ENCODE measurements at places on chromosomes 2 and 18.

DNA sequence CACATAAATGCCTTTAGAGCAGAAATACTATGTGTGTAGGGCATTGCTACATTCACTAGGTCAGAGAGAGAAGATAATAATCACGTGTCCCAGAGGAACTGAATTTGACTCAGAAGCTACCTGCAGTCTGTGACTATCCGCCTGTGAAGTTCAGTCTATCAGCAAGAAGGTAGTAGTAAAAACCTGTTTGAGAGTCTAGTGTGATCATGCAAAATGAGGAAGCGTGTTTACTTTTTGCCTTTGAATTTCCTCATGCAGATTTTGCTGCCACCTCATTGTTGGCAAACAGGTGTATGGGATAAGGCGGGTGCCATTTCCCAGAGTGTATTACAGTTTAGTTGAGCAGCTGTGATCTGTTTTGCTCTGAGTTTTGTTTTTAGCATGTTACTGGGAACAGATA, 403.9 kb upstream of the FANCL start:
- DNase-seq = no peak

DNA sequence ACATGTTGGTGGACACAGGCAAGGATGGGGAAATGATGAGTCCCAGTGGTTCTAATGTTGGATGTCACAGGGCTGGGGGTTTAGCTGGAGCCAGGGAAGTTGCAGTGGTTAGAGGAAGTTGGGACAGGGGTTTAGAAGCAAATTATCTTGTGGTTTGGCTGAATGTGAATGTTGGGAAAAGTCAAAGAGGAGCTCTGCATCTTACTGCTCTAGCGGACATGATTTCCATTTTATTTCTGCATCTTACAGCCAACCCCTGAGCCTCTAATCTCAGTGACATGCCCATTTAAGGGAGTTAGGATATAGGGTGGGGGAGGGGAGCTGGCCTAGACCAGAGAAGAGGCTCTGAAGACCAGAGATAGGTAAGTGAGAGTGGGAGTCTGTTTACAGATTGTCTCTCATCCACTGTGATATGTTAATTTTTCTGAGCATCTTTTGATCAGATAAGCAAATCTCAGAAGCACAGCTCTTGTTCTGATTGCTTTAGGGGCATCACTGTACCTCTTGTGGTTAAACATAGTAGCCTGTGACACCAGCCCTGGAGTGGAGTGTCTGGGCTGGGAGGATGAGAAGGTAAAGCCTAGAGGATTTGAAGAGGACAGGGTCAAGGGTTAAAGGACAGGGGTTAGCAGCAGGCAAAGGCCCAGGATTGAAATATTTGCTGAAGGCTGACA, 43.6 kb downstream of the SETBP1 start:
- DNase-seq = no peak

DNA sequence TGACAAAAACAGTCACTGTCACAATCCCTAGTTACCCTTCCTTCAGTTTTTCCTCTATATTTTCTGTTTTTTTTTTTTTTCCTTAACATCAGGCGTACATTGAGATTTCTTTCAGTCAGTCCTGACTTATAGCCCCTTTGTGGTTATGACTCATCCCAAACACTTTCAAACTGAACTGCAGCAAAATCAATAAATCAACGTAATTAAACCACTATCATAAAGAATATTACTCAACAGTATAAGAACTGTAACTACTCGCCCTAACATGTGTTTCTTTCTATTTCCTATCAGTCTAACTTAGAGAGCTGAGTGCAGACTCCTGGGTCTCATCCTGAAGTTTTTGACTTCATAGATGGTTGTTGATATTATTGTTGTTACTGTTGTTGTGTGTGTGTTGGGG, 523.5 kb downstream of the LRRTM4 start:
- no peak for DNase-seq

DNA sequence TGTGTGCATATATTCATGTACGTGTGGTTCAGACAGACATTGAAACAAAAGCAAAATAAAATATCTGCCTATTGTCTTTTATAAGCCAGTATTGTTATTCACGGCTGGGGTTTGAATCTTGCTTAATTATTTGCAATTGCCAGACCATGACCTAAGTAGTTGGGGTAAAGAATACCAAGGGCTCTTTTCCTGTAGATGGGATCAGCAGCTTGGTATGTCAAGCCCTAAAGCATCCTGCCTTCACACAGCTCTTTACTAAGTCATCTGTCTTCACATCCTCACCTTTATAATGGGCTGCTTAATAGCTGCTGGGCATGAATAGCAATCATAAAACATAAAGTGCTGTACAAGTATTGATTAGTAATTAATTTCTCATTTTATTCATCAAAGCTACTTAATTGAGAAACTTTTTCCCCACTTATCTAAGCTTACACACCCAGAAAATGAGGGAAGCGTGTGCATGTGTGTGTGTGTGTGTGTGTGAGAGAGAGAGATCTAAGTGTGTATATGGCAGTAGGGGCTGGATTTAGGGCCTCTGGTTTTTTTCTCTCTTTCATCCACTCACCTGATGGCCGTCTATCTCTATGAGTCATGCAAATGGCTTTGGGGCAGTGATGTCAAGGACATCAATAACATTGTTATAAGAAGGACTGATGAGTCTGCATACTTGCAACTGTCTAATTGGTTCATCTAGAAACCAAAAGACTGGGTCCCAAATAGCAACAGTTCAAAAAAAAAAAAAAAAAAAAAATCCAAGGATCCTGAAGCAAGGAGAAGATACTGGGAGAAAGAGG, 244.1 kb upstream of the TNP1 start:
- DNase-seq = no peak

All from HEK293T (cell line).